ENCODE measurements at places on chromosomes 1 and 21.
A peak's percentile ranks its signal among the peaks of the same experiment; 100 is the strongest.

- peak; percentile 76 for DNase-seq
Measured at GRCh38 chr1:26826261-26827105, at the start of gene ZDHHC18. ZDHHC18 (plus strand) TSS chr1:26826688; CDS start chr1:26826805, 117 bp downstream.

DNA sequence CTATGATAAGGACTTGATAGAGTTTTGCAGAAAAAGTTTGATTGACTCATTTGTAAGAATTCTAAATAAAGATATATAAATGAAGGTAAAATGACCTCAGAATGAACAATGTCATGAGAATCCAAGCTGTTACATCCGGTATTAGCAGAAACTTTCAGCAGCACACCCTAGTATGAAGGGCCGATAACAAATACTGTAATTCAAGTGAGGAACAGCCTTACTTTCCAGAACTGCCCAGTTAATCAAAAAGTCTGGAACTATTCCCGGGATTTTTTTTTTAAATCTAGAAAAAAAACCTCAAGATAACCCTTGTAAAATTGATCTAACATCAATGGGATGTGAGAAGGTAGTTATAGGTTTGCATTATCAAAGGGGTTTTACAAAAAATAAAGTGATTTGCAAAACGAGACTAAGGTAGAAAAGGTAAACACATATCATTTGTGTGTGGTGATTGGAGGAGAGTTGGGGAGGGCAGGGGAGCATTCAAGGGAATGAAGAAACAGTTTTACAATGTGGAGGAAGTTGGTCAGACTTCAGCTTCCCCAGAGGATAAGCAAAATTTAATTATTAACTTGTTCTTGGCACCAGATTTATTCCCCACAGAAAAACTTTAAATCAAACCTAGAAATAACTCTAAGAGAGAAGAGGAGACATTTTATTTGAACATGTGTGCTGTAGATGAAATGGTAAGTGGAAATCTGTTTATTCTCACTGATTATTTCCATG, 75.9 kb upstream of the VCAM1 start:
- DNase-seq: no peak

GRCh38 chr1:119926553-119926952, 30.2 kb upstream of the ADAM30 start:
- no peak for DNase-seq

- DNase-seq: peak; percentile 59
Measured at GRCh38 chr1:6603915-6604558, 1.4 kb upstream of the KLHL21 start.

- no peak for DNase-seq
Measured at GRCh38 chr1:109190189-109190588, 23.5 kb upstream of the SARS1 start.

DNA sequence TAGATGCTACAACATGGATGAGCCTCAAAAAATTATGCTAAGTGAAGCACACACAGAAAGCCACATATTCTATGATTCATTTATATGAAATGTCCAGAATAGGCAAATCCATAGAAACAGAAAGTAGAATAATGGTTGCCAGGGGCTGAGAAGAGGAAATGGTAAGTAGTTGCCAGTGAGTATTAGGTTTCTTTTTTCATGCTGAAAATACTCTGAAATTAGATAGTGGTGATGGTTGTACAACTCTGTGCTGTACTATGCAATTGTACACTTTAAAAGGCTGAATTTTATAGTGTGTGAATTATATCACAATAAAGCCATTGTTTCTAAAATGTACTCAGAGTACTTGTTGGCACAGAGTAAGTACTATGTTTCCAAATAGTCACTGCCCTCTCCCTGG, 15.5 kb upstream of the GFI1 start:
- DNase-seq: no peak

DNA sequence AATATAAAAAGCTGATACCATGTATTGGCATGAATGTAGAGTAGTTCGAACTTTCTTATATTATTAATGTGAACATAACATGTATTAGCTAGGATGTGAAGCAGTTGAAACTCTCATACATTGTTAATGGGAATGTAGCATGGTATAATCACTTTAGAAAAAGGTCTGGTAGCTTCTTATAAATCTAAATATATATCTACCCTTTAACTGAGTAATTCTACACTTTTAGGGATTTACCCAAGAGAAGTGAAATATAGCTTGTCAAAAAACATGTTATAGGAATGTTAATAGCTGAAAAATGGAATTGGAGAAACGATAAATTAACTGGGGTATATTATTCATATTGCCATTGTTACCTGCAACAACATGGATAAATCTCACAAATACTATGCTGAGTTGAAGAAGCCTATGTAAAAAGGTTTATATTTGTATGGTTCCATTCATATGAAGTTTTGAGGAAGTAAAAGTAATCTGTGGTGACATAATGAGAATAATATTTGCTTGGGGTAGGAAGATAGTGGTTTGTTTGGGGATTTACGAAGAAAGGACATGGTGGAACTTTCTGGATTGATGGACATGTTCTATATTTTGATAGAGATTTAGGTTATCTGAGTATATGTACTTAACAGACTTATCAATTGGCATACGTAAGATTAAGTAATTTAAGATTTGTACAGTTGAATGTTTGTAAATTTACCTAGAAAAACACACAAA, 76.6 kb downstream of the MAST2 start:
- no peak for DNase-seq

GRCh38 chr21:22925032-22925431, 1926.8 kb downstream of the NCAM2 start:
- no peak for DNase-seq

DNA sequence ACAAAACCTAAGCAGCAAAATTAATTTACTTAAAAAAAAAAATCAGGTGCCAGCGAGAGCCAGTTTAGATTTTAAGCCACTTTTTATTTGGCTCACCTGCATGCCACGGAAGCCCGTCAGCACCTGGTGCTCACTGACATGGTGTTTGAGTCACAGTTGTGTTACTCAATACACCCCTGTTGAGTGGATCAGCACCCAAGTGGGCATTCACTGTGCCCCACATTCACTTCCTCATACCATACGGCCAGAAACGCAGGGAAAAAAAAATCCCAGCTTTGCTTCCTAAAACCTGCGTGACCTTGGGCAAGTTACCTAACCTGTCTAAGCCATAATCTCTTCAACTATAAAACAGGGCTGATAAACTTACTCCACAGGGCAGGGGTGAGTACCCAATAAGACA, 42.8 kb upstream of the SIM2 start:
- DNase-seq: no peak

- no peak for DNase-seq
Measured at GRCh38 chr1:234656944-234657654, 47.1 kb upstream of the IRF2BP2 start.

DNA sequence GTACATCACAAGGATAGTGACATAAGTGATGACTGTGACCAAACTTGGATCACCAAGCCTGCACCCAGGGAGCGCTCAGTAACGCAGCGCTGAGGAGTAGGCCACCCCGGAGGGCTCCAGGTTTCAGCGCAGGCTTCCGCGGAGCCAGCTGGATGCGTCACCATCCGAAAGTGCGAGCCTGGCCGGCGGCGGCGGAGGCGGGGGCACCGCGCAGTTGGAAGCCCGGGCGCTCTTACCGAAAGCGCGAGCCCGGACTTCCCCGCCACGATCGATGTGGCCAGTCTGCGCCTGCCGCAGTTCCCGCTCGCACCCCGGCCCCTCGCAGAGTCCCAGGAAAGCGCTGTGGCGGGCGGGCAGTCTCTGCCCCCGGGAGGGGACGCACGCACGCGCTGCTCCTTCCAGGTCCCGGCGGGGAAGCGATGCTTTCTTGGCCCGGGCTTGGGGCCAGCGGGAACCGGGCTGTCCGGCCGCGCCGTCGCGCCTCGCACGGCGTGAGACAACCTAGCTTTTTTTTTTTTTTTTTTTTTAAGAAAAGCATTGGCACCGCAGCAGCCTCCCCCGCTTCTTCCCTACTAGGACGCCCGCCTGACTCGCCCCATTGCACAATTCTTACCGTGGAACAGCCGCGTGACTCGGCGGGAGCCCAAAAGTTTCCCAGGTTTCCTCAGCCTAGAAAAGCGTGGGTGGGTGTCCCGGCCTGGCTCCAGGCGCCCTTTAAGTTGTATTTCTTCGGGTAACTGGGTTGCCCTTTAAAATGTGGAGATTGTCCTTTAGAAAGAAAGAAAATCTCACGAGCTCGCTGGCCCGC, 36.4 kb upstream of the JAK1 start:
- peak; percentile 62 for DNase-seq

DNA sequence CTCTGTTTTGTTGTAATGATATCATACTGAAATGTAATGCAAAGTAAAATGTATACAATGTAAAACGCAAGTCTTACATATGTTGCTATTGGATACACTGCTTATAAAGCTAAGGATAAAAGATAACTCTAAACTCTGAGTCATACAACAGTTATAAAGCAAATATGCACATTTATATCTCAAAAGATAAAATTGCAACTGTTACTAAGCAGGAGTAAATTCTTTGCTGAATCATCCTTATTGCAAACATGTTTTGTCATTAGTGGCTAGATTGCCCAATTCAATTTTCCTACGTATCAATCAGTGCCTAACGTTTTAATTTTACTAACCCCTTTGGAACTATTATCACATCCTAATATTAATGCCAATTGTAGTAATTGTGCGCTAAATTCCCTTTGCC, 762.9 kb downstream of the LTN1 start:
- no peak for DNase-seq

- DNase-seq: no peak
Measured at GRCh38 chr1:36533897-36534296, 51.2 kb upstream of the CSF3R start.

GRCh38 chr1:212178851-212179250, 106.4 kb upstream of the PPP2R5A start:
- DNase-seq: no peak

GRCh38 chr1:78289603-78290002, 201.2 kb upstream of the PTGFR start:
- DNase-seq: no peak

DNA sequence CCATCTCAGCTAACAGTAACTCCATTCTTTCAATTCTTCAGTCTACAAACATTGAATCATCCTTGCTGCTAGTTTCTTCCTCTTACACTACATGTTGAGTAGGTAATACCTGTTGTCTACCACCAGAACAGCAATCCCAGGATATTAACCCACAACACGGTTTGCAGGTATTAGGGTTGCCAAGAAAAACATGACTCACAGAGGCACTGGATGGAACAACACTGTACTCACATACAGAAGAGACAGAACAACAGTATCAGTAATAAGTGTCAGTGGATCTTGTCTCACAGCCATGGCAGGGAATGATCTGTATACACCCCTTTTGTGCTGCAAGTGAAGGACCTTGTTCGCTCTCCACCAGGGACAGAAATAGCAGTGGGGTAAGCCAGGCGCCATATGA, 212.1 kb downstream of the GPR52 start:
- DNase-seq: no peak

- no peak for DNase-seq
Measured at GRCh38 chr1:197184190-197184589, 37.7 kb upstream of the ASPM start.

DNA sequence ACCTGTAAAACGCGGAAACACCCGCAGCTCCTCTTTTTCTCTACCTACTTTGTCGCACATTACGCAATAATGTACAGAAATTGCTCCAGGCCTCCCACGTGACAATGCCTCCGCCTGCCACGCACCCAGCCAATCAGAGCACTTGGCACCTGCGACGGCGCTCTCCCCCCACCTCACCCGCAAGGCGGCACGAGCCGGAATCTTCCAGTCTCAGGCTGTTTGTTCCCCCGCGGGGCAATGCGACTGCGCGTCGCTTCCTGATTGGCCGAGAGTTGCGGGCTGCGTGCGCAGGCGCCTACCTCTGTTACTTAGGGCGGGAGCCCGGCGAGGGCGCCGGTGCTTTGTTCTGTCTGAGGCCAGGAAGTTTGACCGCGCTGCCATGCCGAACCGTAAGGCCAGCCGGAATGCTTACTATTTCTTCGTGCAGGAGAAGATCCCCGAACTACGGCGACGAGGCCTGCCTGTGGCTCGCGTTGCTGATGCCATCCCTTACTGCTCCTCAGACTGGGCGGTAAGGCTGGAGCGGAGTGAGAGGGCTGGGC, at the start of gene MAEL:
Gene MAEL, plus strand, starts transcription at position 307 of the 542 bp plus-strand sequence. Its CDS starts 73 bp downstream, at position 380.
- DNase-seq: no peak

DNA sequence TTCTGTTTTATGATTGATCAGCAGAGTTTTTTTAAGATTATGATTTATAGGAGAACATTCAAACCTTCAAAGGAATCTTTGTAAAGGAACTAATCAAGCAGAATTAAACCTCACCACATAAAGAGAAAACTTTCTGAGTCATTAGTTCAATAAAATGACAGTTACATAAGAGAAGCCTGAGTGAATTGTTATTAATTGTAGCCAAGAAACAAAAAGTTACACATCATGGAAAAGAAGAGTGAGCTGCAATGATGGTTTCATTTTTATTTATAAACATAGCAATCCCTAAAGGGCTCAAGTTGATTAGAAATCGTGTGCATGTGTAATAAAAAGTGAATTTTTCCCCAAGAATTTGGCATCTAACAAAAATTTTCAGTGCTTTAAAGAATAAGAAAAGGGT, 731.4 kb downstream of the LTN1 start:
- DNase-seq: no peak

- no peak for DNase-seq
Measured at GRCh38 chr1:167057241-167057688, 32.9 kb downstream of the GPA33 start.

All from ascending aorta (tissue), 2 donors.